ENCODE measurements at places on chromosomes 4 and X.

DNA sequence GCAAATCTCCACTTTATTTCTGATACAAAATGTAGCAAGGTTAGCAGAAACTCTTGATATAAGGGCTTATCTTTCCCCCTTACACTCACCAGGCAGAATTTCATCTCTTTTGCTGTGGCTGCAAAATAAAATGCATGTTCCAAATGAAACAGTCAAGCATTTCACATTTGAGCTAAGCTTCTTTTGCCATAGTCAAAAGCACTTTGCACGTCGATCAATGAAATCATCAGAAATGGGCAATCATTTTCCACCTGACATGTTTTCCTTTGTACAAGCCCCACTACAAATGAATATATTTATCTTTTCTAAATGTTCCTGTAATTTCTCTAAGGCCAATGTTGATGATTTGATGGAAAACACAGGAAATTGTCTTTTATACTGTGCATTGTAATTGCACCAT lies 178.4 kb downstream of the ANKRD50 start:
- no peak for DNase-seq

GRCh38 chr4:6292376-6293096 lies 22.9 kb downstream of the WFS1 start:
- DNase-seq = no peak

- DNase-seq = no peak
These were observed 530.1 kb upstream of the SLIT2 start for GRCh38 chr4:19721587-19721986.

DNA sequence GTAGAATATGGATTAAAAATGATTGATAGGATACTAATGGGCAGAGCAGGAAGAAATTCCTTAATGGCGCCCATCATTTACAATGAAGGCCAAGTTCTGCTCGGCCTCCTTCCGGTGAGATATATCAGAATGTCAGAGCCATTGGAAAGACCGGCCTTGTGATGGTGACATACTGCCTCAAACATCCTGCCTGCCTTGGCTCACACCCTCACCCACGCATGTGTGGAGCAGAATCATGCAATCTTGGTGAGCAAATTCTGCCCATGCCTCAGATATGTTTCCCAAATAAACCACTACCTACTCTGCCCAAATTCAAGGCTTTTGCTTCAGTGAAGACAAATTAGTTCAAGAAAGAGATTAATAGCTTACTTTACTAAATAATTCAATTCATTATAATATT lies 163.3 kb downstream of the MID1 start:
- DNase-seq = peak; percentile 4

DNA sequence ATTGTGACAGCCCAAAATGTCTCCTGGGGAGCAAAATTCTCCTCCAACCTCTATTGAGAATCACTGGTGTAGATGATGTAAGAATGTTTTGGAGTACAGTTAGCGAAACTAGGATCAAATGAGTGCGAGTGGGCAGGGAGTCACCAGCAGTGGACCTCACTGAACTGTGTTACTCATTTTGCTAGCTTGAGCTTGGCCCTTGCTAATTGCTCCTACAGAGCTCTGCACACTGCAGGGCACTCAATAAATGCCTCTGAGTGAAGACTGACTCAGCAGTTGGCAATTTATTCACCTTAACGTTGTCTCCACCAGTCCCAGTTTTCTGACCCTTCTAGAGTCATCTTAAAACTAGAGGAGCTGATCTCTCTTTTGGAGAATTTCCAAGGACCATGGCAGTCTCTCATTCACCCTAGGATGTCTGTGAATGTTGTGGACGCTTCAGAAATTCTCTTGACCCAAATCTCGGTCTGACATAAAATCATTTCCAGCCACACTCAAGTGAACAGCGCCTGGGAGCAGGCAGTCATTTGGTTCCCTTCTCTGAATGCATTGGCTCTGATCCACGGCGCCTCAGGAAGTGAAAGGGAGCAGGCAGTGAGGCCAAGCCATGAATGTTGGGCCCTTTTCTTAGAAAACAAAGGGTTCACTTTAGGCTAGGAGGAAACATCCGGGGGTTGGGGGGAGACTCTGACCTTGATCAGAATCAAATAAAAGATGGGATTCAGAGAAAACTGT lies 148.1 kb downstream of the NWD2 start:
- DNase-seq = peak; percentile 68

GRCh38 chr4:73272816-73273215 lies 14.2 kb upstream of the ANKRD17 start:
- no peak for DNase-seq

- no peak for DNase-seq
These were observed 91.5 kb upstream of the SCOC start for GRCh38 chr4:140281828-140282552.

- no peak for DNase-seq
These were observed 2045.3 kb downstream of the ARAP2 start for GRCh38 chr4:34198966-34199365.

DNA sequence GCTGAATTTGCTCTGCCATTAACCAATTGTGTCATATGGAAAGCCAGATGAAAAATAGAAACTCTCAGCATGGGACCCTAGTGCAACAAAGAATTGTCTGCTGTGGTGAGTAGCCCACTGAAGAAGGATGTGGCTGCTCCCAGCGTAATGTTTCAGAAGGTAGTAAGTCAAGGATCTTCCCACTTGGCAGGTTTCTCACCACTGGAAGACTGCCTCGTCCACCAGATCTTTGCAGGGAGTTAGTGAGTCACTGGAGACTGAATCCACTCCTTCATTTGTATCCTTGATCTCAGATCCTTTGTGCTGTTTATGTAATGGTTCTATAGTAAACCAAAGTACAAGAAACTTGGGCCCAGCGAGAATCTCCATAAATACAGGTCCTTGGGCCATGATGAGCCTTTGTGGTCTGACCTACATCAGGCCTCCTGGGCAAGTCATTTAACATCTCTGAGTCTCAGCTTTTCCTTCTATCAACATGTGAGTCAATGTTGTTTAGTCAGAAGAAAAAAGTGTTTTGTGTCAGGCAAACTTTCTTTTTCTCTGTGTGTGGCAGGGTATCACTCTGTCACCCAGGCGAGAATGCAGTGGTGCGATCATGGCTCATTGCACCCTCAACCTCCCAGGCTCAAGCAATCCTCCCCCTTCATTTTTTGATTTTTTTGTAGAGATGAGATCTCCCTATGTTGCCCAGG lies 78.0 kb upstream of the CCDC160 start:
- DNase-seq = no peak

DNA sequence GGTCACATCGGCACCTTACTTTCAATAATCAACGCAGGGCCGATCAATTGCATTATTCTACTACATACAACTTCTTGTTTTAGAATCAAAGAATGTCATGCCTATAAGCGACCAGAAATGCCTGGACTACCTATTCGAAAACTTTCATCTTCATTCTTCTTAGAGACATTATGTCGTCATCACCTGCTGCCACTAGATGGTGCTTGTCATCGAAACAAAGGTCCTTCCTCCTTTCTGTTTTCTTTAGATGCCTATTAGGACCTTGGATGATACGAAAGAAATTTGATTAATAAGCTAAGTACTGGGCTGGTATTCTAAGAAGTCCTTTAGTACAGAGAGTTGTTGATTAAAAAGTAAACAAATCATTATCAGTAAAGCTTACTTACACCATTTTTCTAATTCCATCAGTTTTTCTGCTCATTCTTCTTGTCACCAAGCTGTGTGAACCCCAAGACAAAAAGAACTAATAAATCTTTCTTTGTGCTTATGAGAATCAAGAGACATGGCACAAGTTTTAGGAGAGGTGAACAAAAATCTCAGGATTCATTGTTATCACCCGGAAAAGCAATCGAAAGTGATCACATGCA lies 154.5 kb upstream of the SLC4A4 start:
- peak; percentile 53 for DNase-seq

- no peak for DNase-seq
These were observed 8.9 kb upstream of the ADGRG4 start for GRCh38 chrX:136291824-136292223.

- DNase-seq = no peak
These were observed 149.4 kb upstream of the PSAPL1 start for GRCh38 chr4:7584098-7584497.

DNA sequence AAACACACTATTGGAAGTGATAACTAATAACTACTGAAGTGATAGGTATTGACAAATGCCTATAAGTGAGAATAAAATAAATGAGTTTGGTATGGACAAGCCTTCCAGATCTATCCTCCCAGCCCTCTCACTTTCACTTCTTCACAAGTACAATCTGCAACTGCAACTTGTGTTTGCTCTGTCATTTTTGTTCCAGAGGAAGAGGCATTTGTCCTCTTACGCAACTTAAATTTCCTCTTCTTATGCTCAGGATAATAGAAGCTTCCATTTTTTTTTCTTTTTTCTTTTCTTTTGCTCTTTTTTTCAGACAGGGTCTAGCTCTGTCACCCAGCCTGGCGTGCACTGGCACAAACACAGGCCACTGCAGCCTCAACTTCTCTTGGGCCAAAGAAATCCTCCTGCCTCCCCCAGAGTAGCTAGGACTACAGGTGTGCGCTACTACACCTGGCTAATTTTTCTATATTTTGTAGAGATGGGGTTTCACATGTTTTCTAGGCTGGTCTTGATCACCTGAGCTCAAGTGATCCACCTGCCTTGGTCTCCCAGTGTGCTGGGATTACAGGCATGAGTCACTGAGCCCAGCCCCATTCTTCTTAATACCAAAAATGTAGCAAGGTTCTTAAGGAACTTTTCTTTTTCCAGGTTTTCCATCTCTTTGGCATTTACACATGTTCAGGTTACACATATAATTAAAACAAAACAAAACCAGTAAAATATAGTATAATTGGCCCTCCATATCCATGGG lies 73.1 kb downstream of the PDGFC start:
- no peak for DNase-seq

GRCh38 chr4:121800638-121800960 lies 524 bp upstream of the EXOSC9 start:
- no peak for DNase-seq

DNA sequence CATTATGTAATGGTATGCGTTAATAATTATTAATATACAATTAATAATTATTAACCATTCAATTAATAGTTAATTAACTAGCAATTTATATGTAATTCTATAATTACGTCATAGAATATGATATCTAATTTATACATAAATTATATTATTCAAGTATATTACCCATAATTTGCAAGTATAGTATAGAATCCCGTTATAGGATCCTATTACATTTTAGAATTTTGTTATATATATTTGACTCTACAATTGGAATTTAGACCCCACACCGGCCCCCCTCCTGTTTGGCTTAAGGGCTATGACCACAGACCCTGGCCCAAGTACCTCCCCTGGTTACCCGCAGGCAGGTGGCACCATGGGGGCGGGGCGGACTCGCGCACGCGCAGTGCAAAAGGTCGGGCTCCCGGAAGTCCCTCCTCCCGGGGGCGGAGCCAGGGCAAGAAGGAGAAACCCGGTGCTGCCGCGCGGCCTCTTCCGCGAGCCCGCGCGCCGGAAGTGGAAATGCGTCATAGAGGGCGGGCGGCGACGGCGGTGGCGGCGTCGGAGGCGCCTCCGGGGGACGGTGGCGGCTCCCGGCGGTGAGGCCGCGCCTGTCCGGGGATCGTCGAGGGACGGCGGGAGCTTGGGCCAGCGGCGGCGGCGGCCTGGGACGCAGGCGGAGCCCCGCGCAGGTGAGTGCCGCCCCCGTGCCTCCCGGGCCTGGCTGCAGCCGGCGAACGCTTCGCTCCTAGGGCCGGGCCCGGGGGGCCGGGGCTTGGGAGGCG lies at the start of gene AKAP17A:
TSS of gene AKAP17A (plus strand) at position 503 of the 761 bp plus-strand sequence. CDS start 1,859 bp downstream, outside the sequence.
- peak; percentile 82 for DNase-seq

DNA sequence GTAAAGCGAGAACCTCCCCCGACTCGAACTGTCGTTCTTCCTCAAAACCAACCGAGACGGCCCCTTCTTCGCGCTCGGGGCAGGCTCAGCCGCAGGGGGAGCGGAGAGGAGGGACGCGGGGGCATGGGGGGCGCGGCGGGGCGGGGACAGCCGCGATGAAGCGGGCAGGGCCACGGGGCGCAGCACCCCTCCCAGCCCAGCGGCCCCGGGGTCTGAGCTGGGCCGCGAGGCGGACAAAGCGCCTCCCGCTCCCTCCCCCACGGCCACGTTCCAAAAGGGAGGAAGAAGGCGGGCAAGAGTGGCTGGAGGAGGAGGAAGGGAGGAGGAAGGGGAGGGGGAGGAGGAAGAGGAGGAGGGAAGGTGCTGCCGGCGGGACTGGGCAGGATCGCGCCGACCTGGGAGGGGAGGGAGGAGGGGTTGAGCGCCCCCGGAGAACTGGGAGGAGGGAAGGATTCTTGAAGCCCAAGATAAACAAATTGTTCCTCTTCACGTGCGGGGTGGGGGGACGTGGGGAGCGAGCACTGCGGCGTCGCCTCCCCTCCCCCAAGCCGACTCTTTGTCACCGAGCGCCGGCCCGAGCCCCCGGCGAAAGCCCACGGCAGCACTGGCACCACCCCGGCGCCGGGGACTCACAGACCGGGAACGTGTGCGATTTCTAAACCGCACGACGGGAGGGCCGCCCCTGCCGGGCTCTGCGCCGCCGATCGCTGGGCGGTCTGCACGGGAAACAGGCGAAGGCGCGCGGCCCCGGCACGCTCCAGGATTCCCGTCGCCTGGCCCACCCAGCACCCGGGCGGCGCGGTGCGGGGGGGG lies 2.9 kb downstream of the MAML3 start:
- DNase-seq = peak; percentile 85

DNA sequence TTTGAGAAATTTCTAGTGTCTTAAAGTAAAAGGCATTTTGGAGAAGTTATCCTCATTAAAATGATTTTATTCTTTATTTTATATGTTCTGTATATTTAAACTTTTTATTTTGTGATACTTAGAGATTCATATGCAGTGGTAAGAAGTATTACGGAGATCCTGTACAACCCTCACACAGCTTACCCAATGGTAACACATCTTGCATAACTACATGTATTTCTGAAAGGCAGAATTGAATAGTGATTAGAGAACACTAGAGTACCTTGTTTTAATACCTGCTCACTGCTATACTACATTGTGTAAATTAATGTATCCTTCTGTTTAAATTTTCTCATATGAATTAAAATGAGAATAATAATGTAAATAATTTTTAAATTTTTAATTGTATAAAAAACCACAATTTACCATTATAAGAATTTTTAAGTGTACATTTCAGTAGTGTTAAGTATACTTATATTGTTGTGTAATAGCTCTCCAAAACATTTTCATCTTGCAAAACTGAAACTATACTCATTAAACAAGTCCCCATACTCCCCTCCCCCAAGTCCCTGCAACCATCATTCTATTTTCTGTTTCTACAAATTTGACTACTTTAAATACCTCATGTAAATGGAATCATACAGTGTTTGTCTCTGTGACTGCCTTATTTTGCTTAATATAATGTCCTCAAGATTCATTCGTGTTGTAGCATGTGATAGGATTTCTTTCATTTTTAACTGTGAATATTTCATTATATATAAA lies 45.4 kb downstream of the INTS12 start:
- no peak for DNase-seq
